HuH-7 (cell line): ENCODE measurements at places on chromosomes 12 and 14.

DNA sequence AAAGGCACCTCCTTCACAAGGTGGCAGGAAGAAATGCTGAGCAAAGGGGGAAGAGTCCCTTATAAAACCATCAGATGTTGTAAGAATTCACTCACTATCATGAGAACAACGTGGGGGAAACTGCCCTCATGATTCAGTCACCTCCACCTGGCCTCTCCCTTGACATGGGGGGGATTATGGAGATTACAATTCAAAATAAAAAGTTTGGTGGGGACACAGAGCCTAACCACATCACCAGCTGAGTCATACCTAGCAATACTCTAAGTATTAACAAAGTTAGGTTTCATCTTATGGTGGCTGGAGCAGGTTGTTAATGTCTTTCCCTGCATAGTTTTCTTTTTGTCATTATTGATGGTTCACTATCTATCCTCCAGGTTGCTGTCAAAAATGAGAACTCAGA lies 113.2 kb upstream of the PPFIA2 start:
- DNase-seq: no peak

- no peak for DNase-seq
Observed at GRCh38 chr12:89960011-89960507, 251.4 kb upstream of the ATP2B1 start.

DNA sequence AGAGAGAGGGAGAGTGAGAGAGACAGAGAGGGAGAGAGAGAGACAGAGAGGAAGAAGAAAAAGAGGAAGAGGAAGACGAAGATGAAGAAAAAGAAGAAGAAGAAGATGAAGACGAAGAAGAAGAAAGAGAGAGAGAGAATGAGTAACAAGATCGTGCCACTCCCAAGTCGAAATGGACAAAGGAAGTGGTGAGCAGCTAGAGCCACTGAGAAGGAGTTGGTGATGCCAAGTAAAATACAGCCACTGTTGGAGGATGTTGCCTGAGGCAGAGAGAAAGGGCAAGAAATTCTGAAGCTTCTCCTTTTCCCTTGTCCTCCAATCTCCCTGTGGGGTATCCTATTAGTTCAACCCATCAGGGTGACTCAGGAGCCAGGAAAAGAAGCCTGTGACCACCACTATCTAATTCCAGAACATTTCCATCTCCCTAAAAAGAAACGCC lies 12.5 kb upstream of the ANAPC5 start:
- no peak for DNase-seq

DNA sequence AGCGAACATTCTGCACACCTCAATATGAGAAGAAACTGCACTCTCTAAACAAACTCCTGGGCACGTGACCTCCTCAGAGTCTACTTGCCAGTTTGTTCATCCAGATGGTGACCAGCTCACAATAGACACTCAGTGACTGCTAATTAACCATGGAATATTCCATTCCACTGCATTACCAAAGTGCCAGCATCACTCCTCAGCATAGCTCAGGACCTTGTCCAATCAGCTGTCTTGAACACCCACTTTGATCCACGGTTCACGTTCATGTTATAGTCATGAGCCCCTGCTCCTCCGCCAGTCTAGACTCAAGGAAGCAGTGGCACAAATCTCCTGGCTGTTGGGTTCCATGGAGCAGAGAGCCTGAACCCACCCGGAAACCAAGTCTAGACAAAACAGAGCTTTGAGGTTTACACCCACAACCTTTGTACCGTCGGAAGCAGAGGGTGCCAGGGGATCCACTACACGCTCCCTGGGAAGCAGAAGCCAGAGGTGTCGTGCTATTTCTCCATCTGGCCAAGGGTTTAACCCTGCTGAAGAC lies 285.3 kb downstream of the ZFP36L1 start:
- DNase-seq: no peak

- peak; percentile 62 for DNase-seq
Observed at GRCh38 chr14:78022059-78022458, 148.1 kb upstream of the NRXN3 start.

GRCh38 chr12:24172031-24172772 lies 222.7 kb upstream of the SOX5 start:
- no peak for DNase-seq

GRCh38 chr14:93536945-93537344 lies 106.2 kb downstream of the UNC79 start:
- no peak for DNase-seq

GRCh38 chr14:100131181-100131580 lies 28.3 kb downstream of the DEGS2 start:
- no peak for DNase-seq

GRCh38 chr14:103290056-103290455 lies 44.0 kb upstream of the EIF5 start:
- DNase-seq: no peak

DNA sequence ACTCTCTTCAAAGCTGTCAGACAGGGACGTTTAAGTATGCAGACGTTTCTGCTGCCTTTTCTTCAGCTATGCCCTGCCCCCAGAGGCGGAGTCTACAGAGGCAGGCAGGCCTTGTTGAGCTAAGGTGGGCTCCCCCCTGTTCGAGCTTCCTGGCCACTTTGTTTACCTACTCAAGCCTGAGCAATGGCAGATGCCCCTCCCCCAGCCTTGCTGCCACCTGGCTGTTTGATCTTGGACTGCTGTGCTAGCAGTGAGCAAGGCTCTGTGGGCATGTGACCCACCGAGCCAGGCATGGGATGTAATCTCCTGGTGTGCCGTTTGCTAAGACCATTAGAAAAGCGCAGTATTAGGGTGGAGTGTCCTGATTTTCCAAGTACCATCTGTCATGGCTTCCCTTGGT lies 900.4 kb upstream of the MDGA2 start:
- DNase-seq: no peak

DNA sequence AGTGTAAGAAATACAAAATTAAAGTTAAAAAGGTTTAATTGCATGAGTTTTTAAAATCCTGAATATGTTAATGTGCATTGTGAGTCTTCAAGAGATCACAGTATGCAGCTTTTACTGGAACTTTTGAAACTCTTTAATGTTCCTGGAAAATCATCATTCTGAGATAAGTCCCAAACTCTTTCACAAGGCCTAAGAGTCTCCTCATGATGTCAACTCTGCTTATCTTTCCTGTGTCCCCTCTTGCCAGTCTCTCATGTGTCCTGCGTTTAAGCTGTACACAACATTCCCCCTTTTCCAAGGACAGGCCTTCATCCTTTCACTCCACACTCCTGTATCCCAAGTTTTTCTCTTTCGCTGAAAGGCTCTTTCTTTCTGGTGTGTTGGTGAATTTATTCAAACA lies 380.1 kb downstream of the SOX5 start:
- DNase-seq: no peak

DNA sequence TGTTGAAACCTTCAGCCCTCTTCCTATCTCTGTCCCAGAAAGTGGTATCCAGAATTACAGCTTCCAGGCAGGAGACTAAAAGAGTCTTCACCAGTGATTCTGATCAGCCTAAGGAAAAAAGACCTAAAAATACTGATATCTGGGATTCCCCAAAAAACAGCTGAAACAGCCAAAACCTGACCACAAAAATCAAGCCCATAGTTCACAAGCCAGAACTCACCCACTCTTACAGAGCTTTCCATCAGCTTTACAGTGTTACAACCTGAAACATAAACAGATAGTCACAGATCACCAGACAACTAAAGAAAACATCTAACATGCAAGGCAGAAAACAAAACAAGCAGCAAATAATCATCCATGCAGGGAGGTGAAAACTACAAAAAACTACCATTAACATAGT lies 26.0 kb upstream of the TSPAN8 start:
- DNase-seq: no peak

GRCh38 chr12:103868215-103868614 lies 27.2 kb upstream of the NT5DC3 start:
- no peak for DNase-seq

DNA sequence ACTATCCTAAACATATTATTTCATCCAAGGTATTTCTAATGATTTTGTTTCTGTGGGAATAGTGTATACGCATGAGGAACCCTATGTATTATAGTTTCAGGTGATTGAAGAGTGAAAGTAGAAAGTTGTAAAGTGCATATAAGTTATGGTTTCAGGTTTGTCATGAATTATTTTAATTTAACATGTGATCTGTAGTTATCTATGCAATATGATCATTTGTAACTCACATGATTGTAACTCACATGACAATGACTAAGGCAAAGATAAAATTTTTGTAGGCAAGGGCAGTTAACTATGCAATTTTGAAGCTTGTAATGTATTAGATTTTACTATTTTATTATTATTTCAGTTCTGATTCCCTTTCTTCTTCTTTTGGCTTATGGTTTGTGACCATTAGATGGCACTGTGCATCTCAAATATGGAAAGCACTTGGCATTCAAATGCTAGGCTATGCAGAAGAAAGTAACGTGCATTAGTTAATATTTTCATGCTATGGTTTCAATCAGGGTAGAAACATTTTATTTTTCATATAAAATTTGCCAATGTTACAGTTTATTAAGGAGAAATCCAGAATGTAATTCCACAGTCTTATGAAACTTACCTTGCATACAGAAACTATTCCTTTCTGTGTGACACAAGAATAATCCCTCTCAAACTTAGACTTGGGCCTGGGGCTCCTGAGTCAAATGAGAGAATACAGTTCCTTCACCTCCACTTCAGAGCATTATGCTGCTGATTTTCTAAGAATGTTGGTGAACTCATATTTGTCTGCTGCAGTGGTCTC lies 15.8 kb upstream of the TMEM30B start:
- DNase-seq: no peak

DNA sequence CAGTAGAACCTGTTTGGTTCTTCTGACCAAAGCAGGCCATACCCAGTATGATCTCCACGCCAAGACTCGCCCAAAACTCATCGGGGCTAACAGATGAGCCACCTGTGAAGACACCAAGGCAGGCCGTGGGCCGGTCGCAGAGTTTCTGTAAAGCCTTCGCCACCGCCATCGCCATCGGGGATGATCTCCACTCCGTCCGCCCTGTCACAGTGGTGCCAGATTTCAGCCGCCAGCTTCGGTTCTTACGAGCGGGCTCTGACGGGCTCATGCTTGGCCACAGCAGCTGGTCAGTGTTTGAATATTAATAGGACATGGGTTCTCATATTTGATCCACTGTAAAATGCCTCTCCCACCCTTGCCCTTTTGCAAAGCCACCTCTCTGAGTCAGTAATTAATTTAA lies 113.2 kb upstream of the TMEM132D start:
- no peak for DNase-seq

DNA sequence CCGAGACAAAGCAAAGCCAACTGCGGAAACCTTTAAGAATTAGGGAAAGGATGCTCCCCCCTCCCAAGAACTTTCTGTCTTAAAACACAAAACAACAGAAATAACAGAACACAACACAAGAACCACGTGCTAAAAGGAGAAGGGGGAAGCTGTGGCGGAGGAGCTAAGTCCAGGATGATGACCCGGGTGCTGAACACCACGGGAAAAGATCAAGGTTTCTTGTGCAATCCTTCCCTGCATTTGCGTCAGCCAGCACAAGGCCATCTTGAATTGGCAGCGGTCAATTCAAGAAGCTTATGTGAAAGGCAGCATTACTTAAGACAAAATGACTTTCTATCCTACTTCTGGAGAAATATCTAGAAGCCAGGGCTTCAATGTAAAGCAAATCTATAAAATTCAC lies 11.0 kb upstream of the CREBL2 start:
- no peak for DNase-seq

DNA sequence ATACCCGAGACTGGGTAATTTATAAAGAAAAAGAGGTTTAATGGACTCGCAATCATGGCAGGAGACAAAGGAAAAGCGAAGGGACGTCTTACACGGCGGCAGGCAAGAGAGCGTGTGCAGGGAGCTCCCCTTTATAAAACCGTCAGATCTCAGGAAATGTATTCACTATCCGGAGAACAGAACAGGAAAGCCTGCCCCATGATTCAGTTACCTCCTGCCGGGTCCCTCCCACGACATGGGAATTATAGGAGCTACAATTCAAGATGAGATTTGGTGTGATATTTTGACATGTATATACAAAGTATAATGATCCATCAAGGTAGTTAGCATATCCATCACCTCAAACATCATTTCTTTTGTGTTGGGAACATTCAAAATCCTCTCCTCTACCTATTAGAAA lies 2.3 kb upstream of the CDCA4 start:
- no peak for DNase-seq

DNA sequence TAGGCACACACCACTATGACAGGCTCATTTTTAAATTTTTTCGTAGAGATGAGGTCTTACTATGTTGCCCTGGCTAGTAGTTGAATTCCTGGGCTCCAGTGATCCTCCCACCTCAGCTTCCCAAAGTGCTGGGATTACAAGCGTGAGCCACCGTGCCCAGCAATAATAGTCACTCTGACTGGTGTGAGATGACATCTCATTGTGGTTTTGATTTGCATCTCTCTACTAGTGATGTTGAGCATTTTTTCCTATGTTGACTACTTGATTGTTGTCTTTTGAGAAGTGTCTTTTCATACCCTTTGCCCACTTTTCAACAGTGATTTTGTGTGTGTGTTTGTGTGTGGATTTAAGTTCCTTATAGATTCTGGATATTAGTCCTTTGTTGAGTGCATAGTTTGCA lies 26.3 kb downstream of the ATP2A2 start:
- no peak for DNase-seq

DNA sequence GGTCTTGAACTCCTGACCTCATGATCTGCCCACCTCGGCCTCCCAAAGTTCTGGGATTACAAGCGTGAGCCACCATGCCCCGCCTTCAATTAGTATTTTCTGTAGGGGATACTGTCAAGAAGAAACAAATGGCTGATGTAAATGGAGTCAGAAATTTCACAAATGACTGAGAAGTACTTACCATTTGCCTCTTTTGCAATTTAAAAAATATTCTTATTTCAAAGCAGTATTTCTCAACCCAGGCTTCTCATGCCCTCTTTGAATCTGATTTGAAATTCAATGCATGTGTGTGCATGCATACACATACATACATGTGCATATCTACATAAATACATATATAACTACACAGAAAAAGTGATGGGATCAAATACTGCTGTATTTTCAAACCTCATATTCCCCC lies 4.4 kb downstream of the PSMA6 start:
- DNase-seq: no peak

DNA sequence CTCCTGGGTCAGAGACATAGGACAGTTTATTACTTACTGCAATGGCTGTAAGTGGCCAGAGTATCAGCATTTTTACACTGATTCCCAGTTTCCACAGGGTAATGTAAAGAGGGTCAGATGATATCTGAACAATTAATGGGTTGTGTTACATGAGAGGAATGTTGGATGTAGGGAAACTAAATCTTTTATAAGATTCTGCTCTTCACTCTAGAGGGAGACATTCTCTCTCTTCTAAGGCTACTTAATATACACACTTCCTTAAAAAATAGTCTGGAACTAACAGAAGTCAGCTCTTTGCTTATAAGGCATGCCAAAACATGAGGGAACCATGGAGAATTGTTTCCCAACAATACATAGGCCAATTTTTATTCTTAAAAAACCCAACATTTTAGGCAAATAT lies 389.8 kb downstream of the ETNK1 start:
- DNase-seq: no peak

- DNase-seq: no peak
Observed at GRCh38 chr12:98354520-98355035, 160.8 kb upstream of the TMPO start.

DNA sequence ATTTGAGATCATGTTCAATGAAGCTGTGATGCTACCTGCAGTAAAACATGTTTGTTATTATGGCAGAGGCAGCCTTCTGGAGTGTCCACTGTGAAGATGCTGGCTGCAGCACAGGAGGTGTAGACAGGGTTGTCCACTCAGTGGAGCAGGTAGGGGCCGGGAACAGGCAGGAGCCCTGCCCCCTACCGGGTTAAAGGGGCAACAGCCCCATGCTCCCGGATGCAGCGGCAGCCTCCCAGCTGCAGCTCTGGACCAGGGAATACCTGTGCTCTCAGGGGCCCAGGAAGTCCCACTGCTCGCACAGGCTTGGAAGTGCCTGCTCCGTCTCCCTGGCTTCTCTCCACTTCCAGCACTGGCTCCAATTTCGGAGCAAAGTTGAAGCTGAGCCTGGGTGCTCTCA lies 401.6 kb downstream of the FOXG1 start:
- DNase-seq: peak; percentile 2
